ENCODE measurements at places on chromosomes 12 and 14.

DNA sequence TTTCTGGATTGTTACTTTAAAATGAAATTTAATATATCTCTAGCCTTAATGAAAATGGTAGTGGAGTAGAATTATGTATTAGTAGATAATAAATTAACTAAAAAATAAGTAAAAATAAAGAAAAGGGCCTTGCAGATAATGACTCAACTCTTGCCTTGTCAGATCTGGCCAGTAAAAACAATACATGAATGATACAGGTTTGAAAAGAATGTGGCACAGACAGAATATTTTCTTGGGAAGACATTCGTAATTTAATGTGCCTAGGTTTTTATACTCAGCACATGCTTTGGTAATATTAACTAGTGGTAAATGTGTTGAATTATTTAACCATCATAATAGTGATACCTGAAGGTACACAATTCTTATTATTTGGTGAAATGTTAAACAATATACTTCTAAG is 28.3 kb downstream of the ATF7IP start:
- no peak for DNase-seq

GRCh38 chr12:89655841-89656240 is 52.8 kb downstream of the ATP2B1 start:
- no peak for DNase-seq

GRCh38 chr12:40508421-40508820 is 183.8 kb upstream of the CNTN1 start:
- no peak for DNase-seq

DNA sequence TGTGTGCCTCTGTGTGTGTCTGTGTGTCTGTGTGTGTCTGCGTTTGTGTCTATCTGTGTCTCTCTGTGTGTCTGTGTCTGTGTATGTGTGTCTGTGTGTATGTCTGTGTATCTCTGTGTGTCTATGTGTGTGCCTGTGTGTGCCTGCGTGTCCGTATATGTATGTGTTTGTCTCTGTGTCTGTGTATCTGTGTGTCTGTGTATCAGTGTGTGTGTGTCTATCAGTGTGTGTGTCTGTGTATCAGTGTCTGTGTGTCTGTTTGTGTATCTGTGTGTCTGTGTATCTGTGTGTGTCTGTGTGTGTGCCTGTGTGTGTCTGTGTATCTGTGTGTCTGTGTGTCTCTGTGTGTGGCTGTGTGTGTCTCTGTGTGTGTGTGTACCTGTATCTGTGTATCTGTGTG is 23.1 kb upstream of the BCL2L14 start:
- no peak for DNase-seq

- DNase-seq = no peak
Measured at GRCh38 chr12:114710151-114710550, 26.2 kb upstream of the TBX3 start.

DNA sequence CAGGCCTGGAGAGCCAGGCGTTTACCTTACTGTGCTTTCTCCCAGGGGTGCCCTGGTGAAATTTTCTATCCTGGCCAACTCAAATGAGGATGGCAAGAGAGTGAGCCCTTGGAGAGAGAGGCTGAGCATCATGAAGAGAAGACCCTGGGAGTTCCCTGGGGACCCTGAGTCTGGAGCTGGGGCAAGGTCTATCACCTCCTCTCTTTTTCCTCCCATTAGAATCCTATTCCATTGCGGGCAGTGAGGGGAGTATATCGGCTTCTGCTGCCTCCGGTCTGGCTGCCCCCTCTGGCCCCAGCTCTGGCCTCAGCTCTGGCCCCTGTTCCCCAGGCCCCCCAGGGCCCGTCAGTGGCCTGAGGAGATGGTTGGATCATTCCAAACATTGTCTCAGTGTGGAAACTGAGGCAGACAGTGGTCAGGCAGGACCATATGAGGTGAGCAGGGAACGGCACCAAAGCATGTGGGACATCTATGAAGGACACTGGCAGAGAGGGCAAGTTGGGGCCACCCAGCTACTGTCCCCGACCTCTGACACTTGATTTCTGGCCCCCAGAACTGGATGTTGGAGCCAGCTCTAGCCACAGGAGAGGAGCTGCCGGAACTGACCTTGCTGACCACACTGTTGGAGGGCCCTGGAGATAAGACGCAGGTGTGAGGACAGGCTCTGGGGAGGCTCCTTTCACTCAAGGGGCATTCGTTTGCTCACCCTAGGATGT is 1.6 kb downstream of the ARHGEF25 start:
- no peak for DNase-seq

GRCh38 chr14:60184146-60184904 is 19.1 kb upstream of the DHRS7 start:
- no peak for DNase-seq

DNA sequence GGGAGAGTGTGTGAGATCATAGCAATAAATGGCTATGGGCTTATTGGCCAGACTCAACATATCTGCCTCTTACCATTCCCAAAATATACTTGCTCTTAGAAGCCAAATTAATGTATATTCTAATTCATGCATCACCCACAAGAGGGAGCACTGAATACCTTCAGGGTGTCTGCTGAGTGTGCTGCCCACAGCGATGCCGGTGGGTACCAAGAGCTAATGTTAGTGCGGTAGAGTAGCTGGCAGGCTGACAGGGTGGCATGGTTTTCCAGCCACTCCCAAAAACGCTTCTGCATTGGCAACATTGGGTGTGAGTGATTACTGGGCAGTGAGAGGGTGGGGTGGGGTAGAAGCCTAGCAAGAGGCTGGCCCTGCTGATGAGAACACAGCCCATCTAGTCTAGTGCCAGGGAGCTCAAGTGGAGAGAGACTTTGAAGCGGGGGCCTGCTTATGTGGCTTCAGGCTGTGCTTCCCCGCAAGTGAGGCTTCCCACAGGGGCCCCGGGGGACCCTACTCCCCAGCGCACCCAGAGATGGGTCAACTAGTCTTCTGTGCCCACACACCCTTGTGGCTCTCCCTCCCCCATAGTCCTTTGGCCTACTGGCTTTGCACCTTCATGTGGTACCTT is 9.2 kb upstream of the PLEKHD1 start:
- no peak for DNase-seq

DNA sequence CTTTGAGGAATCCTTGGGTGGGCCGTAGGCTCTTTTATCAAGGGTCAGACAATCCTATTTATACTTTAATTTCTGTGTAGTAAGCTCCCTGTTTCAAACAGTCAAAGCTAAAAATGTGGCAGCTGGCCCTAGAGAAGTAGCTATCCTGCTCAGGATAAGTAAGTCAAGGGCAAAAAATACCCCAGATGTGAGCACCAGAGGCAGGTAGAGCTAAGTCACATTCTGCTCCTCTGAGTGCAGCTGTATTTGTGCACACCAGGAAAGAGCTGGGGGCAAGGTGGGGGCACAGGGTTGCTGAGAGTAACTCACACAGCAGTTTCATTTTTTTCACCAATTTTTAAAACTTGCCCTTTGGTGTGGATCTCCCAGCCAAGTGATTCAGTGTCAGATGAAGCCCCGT is 5.3 kb downstream of the ETV6 start:
- no peak for DNase-seq

- DNase-seq = no peak
Measured at GRCh38 chr14:64478634-64479250, 13.4 kb downstream of the AKAP5 start.

GRCh38 chr12:56321027-56321426 is 5.2 kb upstream of the CNPY2 start:
- DNase-seq = no peak

- DNase-seq = no peak
Measured at GRCh38 chr14:101893759-101894158, 70.6 kb upstream of the DYNC1H1 start.

GRCh38 chr12:118145113-118145797 is 9.3 kb downstream of the PEBP1 start:
- no peak for DNase-seq

DNA sequence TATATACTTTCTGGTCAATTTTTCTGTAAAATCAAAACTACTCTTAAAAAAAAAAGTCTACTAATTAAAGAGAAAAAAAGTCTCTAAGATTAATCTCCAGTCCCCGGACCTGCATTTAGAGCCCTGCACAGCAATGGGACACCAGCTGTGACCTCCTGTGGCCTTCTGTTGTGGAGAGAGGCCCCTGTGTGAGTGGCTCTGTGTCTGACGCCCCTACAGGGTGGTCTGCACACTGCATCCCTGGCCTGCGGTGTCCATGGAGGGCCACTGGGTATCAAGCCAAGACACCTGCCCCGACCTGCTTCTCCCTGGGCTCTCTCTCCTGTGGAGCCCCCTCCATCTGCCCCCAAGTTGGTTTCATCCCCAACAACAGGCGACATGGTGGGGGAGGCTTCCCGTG is 248.0 kb upstream of the DIO3 start:
- DNase-seq = no peak

DNA sequence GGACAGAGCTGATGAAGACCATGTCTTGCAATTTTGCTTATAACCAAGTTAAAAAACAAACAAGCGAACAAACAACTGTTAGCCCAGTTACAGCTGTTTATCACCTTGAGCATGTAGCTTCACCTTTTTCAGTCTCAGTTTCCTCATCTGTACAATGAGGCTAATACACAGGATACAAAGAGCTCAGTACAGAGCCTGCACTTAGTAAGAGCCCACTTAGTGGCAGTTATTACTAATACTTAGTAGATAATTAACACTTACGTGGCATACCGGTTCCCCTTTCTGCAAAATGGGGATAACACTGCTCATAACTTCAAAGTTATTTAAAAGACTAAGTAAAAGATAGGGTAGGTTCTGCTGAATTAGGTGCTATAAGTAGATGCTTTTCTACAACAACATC is 228.0 kb downstream of the MON2 start:
- DNase-seq = no peak

DNA sequence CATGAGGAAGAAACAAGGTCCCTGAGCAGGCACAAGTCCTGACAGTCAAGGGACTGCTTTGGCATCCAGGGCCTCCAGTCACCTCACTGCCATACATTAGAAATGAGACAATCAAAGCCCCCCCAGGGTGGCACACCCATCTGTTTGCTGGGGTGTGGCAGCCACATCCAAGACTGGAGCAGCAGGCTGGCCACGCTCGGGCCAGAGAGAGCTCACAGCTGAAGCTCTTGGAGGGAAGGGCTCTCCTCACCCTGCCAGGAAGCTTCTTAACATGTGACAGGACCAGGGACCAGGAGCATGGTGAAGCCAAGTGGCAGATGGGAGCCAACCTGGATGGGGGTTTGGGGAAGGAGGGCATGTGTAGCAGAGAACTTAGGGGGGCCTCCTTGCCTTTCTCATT is 10.0 kb downstream of the CACNB3 start:
- DNase-seq = no peak

DNA sequence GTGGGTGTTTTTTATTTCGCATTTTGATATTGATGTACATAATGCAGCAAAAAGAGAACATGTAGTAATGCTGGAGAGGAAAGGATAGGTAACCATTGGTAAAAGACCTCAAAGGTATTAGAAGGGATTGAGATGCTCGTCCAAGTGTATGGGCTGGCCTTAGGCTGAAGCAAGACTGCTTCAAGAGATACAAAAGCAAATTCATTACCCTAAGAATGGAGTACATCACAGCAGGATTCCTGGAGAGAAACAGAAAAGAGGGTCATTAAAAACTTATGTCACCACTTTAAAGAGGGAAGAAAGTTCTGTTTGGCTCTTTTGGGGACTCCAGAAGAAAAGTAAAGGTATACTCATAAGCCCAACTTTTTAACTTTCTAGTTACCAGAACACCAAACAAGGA is 420.5 kb downstream of the ZFP36L1 start:
- no peak for DNase-seq

- no peak for DNase-seq
Measured at GRCh38 chr14:96911499-96912149, 114.4 kb downstream of the VRK1 start.

GRCh38 chr14:61591862-61592261 is 103.5 kb upstream of the HIF1A start:
- no peak for DNase-seq

- no peak for DNase-seq
Measured at GRCh38 chr14:103204852-103205540, 81.7 kb downstream of the TNFAIP2 start.

- DNase-seq = no peak
Measured at GRCh38 chr12:131561891-131562684, 148.8 kb upstream of the SFSWAP start.

DNA sequence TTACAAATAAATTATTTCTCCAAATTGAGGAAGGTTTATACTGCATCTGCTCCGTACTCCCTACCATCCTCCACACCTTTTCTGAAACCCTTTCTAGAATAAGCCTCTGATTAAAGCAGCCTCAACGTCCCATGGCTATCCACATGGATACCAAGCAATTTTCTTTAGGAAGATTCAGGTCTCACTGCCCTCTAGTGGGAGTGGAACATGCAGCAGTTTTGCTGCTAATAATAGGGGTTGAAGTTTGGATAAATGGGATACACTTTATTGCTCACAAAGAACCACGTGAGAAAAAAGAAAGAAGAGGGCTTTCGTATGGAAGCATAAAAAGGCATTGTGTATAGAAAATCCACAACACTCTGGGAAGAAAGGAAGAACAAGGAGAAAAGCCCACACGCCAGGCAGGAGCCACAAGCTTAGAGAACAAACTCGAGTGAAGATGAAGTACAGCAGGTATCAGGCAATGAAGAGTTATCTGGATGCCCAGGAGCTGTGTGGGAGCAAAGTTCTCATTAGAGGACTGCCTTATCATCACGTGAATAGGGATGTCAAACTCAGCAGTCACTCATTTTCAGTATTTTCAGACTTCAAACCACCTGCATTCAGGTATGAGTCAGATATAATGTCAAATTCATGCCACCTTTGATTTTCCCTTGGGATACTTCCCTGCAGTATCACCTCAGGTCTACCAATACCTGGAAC is 45.8 kb downstream of the CCER1 start:
- DNase-seq = no peak

GRCh38 chr12:124317400-124317799 is 22.5 kb downstream of the RFLNA start:
- DNase-seq = no peak

GRCh38 chr14:51604073-51604472 is 47.6 kb upstream of the FRMD6 start:
- DNase-seq = no peak

- DNase-seq = no peak
Measured at GRCh38 chr12:34327671-34328070, 305.4 kb downstream of the ALG10 start.

DNA sequence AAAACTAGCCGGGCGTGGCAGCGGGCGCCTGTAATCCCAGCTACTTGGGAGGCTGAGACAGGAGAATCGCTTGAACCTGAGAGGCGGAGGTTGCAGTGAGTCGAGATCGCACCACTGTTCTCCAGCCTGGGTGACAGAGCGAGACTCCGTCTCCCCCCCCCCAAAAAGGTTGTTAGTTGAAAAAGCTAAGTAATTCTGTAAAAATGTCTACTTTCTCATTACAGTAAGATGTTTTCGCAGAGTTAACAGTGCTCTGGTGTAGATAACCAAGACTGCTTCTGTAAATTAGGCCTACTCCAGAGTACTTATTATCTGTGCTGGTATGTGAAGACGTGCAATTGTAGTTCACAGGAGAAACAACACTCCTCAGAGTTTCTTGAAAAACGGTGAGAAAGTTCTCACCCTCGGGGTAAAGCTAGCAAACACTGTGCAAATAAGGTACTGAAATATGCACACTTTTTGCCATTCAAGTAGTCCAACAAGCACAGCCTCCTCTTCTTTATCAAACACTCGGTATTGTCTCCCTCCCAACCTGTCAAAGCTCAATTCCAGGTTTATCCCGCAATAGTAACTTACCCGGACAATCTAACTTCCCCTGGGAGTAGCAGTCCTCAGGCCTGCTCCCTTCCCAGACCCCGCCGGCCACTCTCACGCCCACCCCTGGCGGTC is 974 bp downstream of the BTBD7 start:
- no peak for DNase-seq

- DNase-seq = no peak
Measured at GRCh38 chr14:58884442-58884841, 246.7 kb downstream of the DACT1 start.

Data from activated T-helper 1 cell treated with anti-CD3 and anti-CD28 coated beads, Interleukin-2, amount 50 U/mL, for 16 hours (primary cell).